Fibroblast of villous mesenchyme (primary cell): ENCODE measurements at places on chromosomes 6 and 20. TPM values are rescaled to one million over a fixed set of nuclear protein-coding genes. Genes with fewer than 3 reads are reported as not detected.

NEDD9 gene
- 27.1 and 29.8 TPM in 2 replicates for total RNA-seq

GRCh38 chr6:166658115-166658791 lies 31.2 kb upstream of the RPS6KA2 start:
- no peak for DNase-seq

GRCh38 chr20:50283922-50284810 lies 93.5 kb downstream of the CEBPB start:
- DNase-seq: peak; percentile 62

KCNK15 gene
- total RNA-seq: 0.32 and 1.7 TPM in 2 replicates

DNA sequence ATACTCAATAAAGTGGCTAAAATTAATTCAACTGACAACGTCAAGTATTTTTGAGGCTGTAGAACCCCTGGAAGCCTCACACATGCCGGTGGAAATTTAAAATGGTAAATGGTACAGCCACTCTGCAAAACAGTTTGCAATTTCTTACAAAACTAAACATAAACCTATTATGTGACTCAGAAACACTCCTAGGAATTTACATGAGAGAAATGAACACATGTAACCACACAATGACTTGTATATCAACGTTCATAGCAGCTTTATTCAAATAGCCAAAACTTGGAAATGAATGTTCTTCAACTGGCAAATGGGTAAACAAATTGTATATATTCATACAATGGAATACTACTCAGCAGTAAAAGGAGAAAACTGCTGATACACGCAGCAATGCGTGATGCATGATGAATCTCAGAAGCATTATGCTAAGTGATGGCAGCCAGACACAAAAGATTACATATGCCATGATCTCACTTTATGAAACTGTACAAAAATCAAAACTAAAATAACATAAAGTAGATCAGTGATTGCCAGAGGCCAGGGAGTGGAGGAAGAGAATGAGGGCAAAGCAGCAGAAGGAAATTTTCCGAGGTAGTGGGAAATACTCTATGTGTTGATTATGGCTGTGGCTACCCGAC lies 112.5 kb downstream of the FAM50B start:
- no peak for DNase-seq

DNA sequence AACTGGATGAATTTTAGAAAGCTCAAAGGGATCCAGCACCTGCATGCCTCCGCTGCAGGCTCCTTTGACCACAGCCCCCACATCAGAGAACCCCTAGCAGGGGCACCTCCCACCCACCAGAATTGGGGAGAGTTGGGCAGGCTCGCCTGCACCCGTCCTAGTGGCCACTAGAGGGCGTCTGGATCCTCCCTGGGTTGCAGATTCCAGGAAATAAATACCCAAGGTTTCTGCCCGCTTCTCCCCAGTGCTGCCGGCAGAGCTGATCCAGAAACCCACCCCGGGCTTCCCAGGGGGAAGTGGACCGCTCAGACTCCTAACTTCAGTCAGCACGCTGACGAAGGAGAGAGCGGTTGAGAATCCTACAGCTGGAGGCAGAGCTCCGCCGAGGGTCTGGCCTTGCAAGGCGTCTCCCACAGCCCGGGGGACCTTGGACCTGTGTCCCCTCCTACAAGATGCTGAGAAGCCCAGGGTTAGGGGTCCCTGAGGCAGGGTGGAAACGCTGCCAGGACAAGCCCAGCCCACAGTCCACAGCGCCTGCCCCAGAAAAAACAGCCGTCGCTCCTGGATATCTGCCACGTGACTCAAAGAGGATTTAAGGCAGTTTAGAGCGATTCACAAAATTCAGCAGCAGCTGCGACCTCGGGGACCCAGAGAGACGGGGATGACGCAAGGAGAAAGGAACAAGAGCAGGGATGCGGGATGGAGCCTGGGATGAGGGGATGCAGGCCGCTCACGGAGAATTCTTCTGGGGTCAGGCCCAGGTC lies 32.6 kb upstream of the PHACTR3 start:
- peak; percentile 39 for DNase-seq

DNA sequence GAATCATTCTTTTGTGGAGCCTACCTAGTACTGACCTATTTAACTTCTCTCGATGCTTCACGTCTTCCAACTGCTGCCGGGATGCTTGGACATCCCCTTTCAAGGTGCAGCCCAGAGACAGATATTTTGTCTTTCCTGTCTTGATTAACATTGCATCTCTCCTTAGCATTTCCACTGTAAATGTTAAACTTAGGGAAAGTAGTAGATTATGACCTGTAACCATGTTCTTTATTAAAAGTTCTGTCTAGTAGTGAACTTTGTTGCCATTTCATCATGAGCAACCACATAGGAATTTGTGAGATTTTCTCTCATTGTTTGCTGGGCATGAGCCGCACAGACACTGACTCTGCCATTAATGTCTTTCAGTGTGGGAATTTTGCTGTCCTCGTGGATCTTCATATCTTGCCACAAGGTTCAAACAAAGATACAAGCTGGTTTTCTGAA lies 117.9 kb downstream of the JAG1 start:
- DNase-seq: peak; percentile 37

SLC17A4 gene
- not detected in 2 replicates for total RNA-seq

DNA sequence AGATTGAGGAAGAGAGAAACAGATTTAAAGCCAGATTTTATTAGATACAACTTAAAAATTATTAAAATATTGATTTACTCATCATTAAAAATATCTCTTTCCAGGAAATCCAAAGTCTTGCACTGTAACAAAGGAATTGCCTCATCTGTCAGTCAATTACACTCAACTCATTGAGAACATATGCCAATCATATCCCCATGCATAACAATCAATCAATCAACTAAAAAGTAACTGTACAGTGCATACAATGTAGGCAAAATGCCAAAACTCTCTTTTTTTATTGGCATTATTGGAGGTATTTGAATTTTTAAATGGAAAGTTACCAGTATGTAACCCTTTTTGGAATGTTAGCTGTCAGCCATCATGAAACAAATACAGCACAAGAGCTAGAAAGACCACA lies 45.3 kb upstream of the FAM83B start:
- no peak for DNase-seq

- DNase-seq: peak; percentile 36
Measured at GRCh38 chr20:54176610-54177009, 2.8 kb upstream of the CYP24A1 start.

GRCh38 chr6:17015144-17015543 lies 86.7 kb upstream of the STMND1 start:
- DNase-seq: peak; percentile 19

GRCh38 chr20:2349801-2350200 lies 30.9 kb upstream of the TGM6 start:
- DNase-seq: no peak

GRCh38 chr6:168529214-168529613 lies 88.2 kb downstream of the SMOC2 start:
- no peak for DNase-seq

DNA sequence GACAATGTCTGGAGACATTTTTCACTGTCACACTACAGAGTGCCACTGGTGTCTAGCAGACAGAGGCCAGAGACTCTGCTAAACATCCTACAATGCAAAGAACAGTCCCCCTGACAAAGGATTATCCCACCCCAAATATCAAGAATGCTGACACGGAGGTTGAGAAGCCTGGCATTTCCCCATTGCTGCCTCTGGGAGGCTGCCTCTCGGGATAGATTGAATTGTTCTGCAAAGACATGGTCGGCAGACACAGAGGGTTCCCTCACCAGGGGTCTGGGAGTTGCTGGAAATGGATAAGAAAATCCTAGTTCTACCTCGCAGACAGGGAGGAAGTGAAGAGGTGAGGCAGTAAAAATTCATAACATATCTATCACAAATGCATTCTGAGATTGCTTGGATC lies 166.4 kb upstream of the AGPAT4 start:
- no peak for DNase-seq

DNA sequence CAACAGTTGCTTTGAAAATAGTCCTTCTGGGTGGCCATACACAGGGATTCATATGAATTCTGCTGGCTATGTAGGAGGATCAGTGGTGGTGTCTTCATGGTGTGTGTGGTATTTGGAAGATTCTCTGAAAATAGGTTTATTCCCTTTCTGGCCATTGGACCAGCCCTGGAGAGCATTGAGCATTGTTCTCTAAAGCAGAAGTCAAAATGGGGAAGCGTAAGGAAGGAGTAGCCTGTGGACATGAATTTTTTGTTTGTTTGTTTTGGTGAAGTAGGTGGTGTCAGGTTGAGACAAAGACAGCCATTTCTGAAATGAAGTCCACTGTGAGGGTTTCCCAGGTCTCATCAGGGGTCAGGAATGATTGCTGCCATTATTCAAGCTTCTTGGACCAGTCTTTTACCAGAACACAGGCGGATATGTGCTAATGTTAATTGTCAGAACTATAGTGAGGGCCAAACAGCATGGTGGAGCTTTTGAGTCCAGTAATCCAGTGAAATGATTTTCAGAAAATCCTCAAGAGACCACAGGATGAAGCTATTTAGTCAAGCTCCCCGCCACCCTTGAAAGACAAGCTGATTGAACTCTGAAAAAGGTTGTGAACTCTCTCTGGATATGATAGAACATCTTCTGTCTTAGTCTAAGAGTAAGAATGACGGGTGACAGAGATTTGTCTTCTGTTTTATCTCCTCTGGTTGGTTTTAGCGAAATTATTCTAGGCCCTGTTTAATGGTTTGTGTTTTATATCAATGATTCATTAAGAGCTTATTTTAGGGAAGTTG lies 60.0 kb downstream of the DNAH8 start:
- DNase-seq: no peak

GRCh38 chr20:57856658-57857057 lies 146.8 kb upstream of the PMEPA1 start:
- DNase-seq: no peak

NR2E1 gene
- not detected in 2 replicates for total RNA-seq

GRCh38 chr6:22598339-22598738 lies 29.0 kb downstream of the HDGFL1 start:
- DNase-seq: no peak

WDR46 gene
- 99.7 and 108 TPM in 2 replicates for total RNA-seq

TP53TG5 gene
- total RNA-seq: not detected in 2 replicates

GRCh38 chr6:105022416-105022815 lies 65.5 kb downstream of the LIN28B start:
- no peak for DNase-seq

MUCL3 gene
- not detected in 2 replicates for total RNA-seq

ZSCAN23 gene
- total RNA-seq: 4.3 and 9.0 TPM in 2 replicates

GRCh38 chr6:39204646-39205244 lies 24.5 kb downstream of the KCNK5 start:
- DNase-seq: no peak

GRCh38 chr6:37779111-37779800 lies 40.3 kb upstream of the ZFAND3 start:
- no peak for DNase-seq
